Left ventricle myocardium inferior (tissue), 1 donor: ENCODE measurements at places on chromosomes 1 and 21. TPM values are rescaled to one million over a fixed set of nuclear protein-coding genes. Genes with fewer than 3 reads are reported as not detected.

UCHL5 gene
- total RNA-seq, result 43.0 TPM

CLEC20A gene
- not detected for total RNA-seq

CD1D gene
- 1.4 TPM for total RNA-seq

RNF11 gene
- 116 TPM for total RNA-seq

TNFSF18 gene
- not detected for total RNA-seq

- peak; percentile 57 for DNase-seq
Measured at GRCh38 chr1:230772457-230773395, 25.5 kb downstream of the CAPN9 start.

- no peak for DNase-seq
Measured at GRCh38 chr21:38277501-38278131, 20.8 kb downstream of the KCNJ15 start.

- DNase-seq, result no peak
Measured at GRCh38 chr1:115717541-115717940, 51.0 kb downstream of the CASQ2 start.

DNA sequence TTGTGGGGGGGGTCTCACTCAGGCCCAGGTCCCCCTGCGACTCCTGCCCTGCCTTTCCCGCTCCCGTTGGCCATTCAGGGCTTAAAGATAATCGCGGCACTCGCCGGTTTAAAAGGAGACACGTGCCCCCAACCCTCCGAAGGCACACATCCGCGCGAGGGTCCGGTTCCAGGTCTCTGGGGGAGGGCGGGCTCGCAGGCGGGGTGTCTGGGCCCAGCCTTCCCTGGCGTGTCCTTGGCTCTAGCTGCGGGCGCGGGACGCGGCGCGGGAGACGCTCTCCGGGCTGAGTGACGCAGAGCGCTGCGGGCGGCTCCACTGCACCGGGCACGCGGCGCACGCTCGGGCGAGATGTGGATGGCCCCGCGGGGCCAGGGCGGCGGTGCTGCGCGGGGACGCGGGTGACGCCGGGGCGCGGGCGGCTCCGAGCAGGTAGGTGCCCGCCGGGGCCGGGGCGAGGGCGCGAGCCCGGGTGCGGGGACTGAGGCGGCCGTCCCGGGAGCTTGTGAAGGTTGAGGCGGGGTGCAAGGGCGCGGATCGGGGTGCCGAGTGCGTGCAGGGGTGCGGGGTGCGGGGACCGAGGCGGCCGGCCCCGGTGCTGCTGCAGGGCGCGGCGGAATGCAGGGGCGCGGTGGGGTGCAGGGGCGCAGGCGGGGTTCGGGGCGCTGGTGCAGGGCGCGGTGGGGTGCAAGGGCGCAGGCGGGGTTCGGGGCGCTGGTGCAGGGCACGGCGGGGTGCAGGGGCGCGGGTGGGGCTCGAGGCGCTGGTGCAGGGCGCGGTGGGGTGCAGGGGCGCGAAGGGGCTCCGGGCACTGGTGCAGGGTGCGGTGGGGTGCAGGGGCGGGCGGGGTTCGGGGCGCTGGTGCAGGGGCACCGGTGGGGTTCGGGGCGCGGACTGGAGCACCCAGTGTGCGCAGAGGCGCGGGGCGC is 3.3 kb upstream of the TRPM2 start:
- DNase-seq, result no peak

DNA sequence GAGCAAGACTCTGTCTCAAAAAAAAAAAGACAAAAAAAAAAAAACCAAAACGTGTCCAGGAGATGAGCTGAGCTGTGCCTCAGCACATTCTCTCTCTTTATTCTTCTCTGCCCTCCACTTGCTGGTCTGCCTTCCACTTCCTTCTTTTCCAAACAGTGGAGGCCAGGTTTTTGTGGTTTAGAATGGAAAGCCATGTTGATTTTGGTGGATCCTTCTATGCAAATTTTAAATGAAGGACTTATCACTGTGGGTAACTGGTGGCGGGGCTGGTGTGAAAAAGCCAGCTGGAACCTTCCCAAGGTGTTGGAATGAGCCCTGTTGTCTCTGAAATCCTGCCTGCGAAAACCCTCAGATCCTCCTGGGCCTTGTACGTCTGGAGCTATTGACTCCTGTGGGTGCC is 61.9 kb downstream of the PTPRU start:
- DNase-seq, result no peak

DNA sequence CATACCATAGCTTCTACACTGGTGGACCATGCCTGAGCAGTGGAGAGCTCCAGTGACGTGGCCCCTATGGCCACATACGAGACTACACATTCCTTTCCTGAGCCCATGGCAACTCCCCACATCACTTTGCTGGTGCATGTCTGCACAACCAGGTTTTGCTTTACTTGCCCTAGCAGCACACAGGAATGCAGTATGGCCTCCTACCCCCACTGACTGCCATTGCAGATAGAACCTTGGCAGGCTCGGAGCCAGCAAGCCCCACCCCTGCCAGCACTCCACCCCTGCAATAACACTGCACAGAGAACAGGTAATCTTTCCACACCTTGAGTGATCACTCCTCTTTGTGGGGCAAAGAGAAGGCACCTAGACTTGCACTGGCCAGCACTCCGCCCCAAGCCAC is 531.9 kb upstream of the CAMK1G start:
- no peak for DNase-seq

- DNase-seq, result no peak
Measured at GRCh38 chr1:100100202-100100601, 32.5 kb downstream of the SASS6 start.

GRCh38 chr1:62621907-62622306 is 24.6 kb downstream of the ANGPTL3 start:
- DNase-seq, result no peak
